Stimulated activated CD4-positive, alpha-beta T cell treated with anti-CD3 and anti-CD28 coated beads, Interleukin-12 subunit alpha, Interleukin-12 subunit beta, amount 100 ng/mL, for 4 hours (primary cell): ENCODE measurements at places on chromosomes 2 and 18.

DNA sequence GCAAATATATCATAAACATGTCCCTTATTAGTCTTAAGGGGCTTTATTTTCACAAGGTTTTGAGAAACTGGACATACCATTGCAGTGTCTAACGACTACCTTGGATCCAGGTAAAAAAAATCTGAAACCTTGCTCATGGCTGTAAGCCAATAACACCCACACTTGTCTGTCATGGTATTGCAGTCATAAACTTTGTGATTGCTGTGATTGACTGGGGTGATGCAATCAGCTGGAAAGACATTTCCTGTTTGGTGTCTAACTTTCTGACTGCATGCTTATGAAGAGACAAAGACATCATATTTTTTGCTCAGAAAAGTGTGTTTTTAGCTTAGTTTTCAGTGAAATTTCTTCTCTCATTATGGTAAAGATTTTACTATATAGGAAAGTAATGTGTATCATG, 635.0 kb downstream of the TSN start:
- no peak for DNase-seq

- no peak for DNase-seq
Observed at GRCh38 chr18:26207937-26208336, 18.3 kb upstream of the TAF4B start.

GRCh38 chr2:120658042-120658769, 77.5 kb upstream of the GLI2 start:
- DNase-seq, result no peak

- no peak for DNase-seq
Observed at GRCh38 chr2:63850649-63851048, 9.0 kb downstream of the UGP2 start.

DNA sequence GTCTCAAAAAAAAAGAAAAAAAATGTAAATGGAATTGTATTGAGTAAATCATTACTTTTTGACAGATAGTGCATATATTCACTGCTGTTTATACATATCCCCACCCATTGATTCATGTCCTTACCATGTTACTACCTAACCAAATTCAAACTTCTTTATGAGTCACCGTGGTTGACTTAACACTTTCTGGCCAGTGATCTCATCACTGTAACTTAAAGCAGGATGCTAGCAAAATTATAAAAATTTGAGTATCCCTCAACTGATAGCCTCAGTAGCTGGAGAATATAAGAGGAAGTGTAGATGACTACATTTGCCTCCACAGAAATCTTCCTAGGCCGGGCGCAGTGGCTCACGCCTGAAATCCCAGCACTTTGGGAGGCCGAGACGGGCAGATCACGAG, 13.4 kb downstream of the CNOT9 start:
- no peak for DNase-seq

GRCh38 chr2:45241061-45241561, 231.9 kb upstream of the SIX2 start:
- DNase-seq, result no peak

GRCh38 chr18:64416990-64417389, 268.1 kb upstream of the LINC00305 start:
- DNase-seq, result no peak

GRCh38 chr2:71535526-71535925, 82.2 kb downstream of the DYSF start:
- DNase-seq, result no peak

- peak; percentile 41 for DNase-seq
Observed at GRCh38 chr2:216606551-216607276, 26.5 kb upstream of the IGFBP2 start.

DNA sequence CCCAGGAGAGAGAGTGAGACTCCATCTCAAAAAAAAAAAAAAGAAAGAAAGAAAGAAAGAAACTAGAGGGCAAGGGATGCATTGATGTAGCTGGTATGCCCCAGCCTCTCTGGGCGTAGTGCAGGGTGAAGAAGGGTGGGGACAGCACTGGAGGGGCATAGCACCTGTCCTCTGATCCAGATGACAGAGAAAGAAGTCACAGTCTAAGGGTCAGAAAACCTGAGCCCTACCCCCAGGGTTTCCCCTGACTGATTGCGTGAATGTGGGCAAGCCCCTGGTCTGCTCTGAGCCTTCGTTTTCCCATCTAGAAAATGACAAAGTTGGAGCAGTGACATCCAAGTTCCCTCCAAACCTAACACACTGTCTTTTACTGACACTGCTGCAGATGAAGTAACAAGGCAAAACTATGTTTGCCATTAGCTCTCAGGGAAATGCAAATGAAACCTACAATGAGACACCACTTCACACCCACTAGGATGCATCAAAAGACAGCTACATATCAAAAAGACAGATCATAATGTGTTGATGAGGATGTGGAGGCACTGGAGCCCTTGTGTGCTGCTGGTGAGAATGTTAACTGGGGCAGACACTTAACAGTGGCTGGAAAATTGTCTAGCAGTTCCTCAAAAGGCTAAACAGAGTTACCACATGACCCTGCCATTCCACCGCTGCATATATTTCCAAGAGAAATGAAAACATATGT, 19.5 kb upstream of the YWHAQ start:
- no peak for DNase-seq

- DNase-seq, result no peak
Observed at GRCh38 chr2:205902041-205902899, 183.7 kb downstream of the INO80D start.

DNA sequence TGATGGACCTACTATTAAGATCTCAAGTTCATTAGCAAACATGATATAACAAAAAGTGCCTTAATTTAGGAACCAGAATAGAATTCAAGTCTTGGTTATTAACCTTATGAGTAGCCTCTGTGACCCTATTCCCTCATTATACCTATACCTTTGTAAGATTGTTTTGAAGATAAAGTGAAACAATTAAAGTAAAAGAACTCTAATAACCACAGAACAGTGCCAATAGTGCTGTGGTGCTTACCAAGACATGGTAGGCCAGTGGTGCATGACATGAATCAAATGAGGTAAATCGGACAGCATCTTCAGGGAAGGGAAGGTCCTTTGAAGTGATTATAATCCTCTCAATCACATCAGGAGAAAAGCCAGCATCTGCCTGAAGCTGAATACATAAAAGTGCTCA, 36.4 kb downstream of the METTL4 start:
- DNase-seq, result no peak

DNA sequence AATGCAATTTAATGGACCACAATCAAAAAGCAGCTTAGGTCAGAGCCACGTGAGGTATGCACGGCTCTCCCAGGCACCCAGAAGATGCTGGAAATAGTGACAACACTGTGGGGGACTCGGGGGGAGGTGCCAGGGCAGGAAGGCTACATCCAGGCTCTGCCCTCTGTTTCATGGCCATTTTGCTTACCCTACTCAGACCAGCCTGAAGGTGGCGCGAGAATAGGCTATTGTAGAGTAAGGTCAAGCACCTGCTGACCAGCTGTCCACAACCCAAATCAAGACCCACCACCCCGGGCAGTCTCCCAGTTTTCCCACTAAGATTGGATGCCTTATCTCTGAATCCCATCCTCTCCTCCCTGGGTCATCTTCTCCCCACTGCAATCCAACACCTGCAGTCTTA, 115.7 kb downstream of the VIT start:
- DNase-seq, result no peak

- no peak for DNase-seq
Observed at GRCh38 chr2:241228860-241229516, 40.5 kb downstream of the ANO7 start.

DNA sequence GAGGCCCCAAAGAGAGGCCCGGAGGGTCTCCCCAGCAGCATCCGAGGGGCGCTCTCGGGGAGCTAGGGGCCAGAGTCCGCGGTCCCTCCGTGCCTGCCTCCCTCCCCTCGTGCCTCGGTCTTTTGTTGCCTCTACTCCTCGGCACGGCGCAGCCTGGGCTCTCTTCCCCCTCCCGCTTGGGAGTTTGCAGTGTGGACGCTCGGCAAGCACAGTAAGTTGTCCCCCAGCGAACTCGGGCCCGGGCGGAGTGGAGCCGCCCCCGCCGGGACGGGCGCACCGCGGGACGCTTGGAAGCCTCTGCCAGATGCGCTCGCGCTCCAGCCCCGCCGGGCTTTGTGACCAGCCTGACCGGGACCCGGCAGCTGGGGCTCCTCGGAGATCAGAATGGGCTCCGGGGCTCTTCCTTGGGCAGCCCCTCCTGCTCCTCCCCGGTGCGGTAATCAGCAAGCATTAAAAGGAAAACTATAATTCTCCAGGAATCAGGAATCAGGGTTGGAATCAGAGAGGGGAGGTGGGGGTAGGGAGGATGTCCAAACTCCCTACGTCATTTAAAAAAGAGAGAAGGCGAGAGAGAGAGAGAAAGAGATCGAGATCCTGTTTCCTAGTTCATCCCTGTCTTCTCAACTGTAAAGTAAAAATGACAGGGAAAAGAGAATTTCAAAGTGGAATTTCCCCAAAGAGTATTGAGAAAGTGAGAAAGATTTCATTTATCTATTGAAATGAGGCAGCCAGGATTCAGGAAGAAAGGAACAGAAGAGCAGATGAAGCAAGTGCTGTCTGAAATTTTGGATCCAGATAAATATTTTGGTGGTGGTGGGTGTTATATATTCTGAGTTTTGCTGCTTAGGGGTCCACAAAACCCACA, 786 bp upstream of the TMEM200C start:
- DNase-seq, result no peak

DNA sequence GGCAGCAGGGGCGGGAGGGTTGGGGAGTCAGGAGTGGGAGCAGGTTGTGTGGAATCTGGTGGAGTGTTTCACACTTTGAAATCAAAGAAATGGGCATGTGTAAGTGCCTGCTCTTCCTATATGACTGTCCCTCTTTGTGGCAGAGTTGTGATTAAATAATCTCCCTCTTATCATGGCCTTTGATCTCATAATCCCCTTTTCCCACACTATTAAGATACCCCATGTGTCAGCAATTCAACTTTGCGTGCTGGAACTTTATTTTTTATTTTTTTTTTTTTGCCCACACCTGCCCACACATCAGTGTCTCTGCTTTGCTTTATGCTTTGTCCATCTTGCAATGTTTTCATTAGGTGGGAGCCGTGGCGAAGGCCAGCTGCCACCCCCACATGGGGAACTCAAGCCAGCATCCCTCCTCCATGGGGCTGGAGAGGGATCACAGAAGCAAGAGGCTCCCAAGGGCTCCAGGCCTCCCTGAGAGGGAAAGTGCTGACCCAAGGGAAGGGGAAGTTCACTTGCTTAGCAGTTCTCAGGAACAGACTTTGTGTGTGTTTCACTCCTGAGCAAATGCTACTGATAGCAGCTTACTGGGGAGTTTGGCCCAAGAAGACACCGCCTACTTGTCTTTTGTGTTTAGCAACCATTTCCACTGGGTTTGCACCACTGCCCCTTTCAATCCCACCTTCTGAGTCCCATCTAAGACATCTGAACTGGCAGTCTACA, 243.4 kb downstream of the BCL11A start:
- no peak for DNase-seq

- no peak for DNase-seq
Observed at GRCh38 chr2:10817413-10817812, 4.8 kb upstream of the PDIA6 start.

DNA sequence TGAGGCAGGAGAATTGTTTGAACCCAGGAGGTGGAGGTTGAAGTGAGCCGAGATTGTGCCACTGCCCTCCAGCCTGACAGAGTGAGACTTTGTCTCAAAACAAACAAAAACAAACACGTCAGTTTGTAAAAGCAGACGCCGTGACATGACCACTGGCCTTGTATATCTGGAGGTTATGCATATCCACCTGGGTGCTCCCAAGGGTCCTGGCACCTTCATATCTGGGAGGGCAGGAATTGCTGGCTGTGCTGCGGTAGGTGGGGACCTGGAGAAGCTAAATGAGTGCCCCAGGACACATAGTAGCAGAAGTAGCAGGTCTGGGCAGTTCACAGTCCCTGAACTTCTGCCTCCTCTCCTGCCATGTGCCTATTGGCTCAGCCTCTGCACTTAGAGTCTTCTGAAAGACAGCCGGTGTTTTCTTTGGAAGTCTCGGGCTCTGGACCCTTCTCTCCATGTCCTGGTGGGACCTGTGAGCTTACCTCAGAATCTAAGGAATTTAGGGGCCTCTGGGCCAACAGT, 30.9 kb upstream of the IL1R2 start:
- DNase-seq, result no peak

DNA sequence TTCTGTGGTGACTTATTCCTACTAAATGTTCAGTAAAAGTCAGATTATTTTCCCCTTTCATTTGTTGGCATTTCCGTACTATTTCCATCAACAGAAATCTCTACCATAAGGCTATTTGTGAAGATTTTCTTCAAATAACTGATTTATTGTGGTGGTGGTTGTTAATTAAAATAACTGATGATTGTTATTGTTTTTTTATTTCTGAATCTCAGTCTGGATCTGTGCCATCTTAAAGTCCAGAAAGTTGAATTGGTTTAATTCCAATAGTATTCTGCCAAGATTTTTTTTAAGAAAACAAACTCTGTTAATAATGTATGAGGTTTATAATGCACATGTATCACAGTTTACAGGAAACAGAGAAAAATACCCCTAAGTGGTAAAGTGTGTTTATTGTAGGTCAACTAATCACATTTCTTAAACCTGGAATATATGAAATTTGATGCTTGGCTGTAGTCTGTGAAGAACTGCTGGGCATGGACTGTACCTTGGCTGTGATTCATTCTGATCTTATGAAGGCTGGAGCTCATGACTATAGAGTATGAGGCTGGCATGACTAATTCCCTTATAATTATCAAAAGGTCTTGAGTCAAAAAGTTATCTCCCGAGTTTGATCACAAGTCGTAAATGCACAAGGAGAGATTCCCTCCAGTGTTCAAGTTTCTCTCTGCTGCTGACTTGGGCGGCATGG, 134.2 kb upstream of the RND3 start:
- DNase-seq, result no peak

DNA sequence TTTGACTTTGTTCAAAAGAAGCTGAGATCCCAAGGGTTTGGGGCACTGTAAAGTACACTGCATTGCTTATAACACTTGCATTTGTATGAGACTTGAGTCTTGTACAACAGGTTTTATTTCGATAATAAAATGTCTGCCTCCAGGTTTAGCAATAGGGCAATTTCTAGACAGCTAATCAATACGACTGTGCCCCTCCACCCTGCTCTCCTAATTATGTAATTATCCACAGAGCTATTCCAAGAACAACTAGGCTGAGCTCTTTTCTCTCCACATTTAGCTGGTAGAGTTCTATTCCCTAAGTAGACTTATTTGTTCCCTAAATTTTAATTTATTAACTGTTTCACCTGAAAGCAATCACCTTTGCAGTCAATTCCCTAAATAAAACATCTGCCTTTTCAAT, 52.9 kb upstream of the LINC00305 start:
- no peak for DNase-seq

DNA sequence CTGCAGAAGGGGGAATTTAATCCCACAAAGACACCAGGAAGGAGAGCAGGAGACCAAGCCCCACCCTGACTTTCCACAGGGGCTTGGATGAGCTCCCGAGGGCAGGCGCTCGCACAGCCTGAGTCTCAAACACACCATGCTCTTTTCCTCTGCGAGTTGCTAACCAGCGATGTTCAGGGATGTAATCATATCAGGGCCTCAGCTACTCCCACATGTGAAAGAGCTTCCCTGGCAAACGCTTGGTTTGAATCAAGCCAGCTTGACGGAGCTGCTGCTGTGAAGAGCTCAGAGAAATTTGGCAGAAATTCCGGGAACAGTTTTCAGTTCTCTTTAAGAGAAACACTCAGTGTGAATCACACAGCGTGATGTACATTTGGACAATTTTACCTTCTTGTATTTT, 385.8 kb downstream of the GALR1 start:
- DNase-seq, result no peak

GRCh38 chr18:825891-826585, 14.0 kb upstream of the YES1 start:
- DNase-seq, result no peak
